ENCODE measurements at places on chromosomes 4 and X. TPM values are rescaled to one million over a fixed set of nuclear protein-coding genes. Genes with fewer than 3 reads are reported as not detected.

The CLIC2 gene
- total RNA-seq, result 22.8 TPM

The TMPRSS11B gene
- not detected for total RNA-seq

- no peak overlapping the region for H3K27ac ChIP-seq
- peaks cover 4% of the 10 kb centered on the region for H3K36me3 ChIP-seq
- no peak for DNase-seq
- peaks cover 2% of the 10 kb centered on the region for H3K4me1 ChIP-seq
- no peak overlapping the region for H3K4me3 ChIP-seq
Observed at GRCh38 chrX:18895189-18895951, 88.5 kb downstream of the PHKA2 start.

- no peaks in the 10 kb centered on the region for H3K27me3 ChIP-seq
- H3K36me3 ChIP-seq, result no peaks in the 10 kb centered on the region
- no peak overlapping the region for H3K4me3 ChIP-seq
- DNase-seq, result no peak
- H3K4me1 ChIP-seq, result no peaks in the 10 kb centered on the region
Observed at GRCh38 chr4:87281603-87282002, 41.1 kb downstream of the HSD17B13 start.

DNA sequence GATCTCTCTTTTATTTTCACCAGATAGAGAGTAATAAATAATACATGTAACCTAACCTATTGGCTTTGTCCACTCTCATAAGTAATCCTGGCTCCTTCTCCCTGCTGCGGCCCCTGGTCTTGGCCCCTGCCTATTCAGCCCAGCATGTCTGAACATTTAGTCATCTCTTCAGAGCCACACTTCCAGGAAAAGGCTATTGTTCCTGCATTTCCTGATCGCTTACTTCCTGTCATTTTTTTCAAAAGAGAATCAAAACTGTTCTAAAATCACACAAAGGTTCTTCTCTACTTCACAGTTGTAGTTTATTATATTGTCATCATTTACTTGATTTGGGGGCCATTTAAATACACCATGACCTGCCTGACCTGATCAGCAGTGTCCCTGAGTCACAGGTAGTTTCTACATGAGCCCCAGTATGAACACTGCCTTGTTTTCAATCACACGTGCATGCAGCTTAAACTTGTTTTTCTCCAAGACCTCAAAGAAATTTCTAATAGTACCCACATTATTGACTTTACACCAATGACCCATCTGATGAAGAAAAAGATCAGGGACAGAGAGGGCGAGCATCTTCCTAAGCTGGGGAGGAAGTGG, 47.4 kb upstream of the KDR start:
- H3K4me1 ChIP-seq, result no peaks in the 10 kb centered on the region
- H3K4me3 ChIP-seq, result no peak overlapping the region
- H3K27me3 ChIP-seq, result no peaks in the 10 kb centered on the region
- DNase-seq, result peak; percentile 18
- H3K36me3 ChIP-seq, result no peaks in the 10 kb centered on the region

- no peak overlapping the region for H3K27ac ChIP-seq
- no peaks in the 10 kb centered on the region for H3K27me3 ChIP-seq
- no peaks in the 10 kb centered on the region for H3K4me1 ChIP-seq
- no peak overlapping the region for H3K4me3 ChIP-seq
Observed at GRCh38 chr4:66219401-66219800, 549.1 kb upstream of the EPHA5 start.

GRCh38 chr4:15930314-15930713, 8.2 kb downstream of the FGFBP1 start:
- H3K36me3 ChIP-seq, result no peaks in the 10 kb centered on the region
- H3K4me1 ChIP-seq, result no peaks in the 10 kb centered on the region
- no peaks in the 10 kb centered on the region for H3K27me3 ChIP-seq
- no peak overlapping the region for H3K4me3 ChIP-seq
- DNase-seq, result no peak
- H3K27ac ChIP-seq, result no peak overlapping the region

DNA sequence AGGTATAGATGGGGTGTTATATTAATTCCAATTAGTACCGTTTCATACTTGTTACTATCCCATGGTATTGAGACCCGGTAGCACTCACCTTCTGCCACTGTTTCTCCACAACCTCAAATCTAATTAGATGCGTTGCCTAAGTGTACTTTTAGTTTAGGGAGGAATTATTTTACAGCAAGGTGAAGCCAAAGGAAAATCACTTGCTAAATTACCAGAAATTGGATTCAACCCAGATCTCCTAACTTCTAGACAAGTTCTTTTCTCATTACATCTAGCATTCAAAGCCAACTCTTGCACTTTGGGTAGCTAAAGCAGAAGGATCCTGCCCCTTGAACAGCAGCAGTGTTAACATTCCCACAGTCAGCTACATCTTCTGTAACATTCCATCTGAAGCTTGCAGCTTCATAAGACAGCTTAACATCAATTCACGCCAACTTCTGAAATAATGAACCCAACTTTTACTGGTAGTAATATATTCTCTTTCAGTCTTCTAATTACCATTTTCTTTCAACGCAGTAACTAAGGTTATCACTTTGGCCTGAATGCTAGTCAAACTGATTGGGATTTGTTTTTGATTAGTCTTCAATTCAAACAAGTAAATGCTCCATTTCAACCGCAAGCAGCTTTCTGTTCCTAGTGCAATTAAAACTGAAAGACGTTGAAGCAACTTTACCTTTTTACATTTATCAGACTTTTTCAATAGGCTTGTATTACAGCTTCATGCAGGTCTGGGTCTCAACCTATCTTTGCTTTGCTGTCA, 934 bp upstream of the SEC31A start:
- peaks cover 9% of the 10 kb centered on the region for H3K4me1 ChIP-seq
- no peak for DNase-seq
- H3K27me3 ChIP-seq, result no peaks in the 10 kb centered on the region
